ENCODE measurements at places on chromosomes 7 and 10.

DNA sequence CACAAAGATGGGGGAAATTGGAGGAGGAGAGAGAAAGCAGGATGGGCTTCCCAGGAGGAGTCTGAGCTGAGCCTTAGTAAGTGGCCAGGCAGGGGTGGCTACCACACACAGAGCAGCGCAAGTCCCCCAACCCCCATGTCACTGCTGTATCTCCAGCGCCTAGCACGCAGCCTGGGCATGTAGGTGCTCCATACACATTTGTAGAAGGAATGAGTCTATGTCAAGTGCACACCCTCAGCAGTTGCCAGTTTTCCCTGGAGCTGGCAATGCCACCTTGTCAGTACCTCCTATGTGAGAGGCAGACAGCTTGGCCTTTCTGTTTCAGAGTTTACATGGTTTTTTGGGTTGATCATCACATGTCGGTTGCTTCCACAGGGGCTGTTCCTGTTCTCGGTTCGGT, 116.1 kb downstream of the CLEC2L start:
- DNase-seq = no peak

- DNase-seq = no peak
Observed at GRCh38 chr10:85602306-85602705, 764.3 kb downstream of the GRID1 start.

GRCh38 chr7:56538541-56539429, 422.6 kb upstream of the NUPR2 start:
- DNase-seq = no peak

GRCh38 chr10:62058476-62058875, 157.0 kb downstream of the ARID5B start:
- no peak for DNase-seq
